Keratinocyte (primary cell): ENCODE measurements at places on chromosomes 6 and 20.

DNA sequence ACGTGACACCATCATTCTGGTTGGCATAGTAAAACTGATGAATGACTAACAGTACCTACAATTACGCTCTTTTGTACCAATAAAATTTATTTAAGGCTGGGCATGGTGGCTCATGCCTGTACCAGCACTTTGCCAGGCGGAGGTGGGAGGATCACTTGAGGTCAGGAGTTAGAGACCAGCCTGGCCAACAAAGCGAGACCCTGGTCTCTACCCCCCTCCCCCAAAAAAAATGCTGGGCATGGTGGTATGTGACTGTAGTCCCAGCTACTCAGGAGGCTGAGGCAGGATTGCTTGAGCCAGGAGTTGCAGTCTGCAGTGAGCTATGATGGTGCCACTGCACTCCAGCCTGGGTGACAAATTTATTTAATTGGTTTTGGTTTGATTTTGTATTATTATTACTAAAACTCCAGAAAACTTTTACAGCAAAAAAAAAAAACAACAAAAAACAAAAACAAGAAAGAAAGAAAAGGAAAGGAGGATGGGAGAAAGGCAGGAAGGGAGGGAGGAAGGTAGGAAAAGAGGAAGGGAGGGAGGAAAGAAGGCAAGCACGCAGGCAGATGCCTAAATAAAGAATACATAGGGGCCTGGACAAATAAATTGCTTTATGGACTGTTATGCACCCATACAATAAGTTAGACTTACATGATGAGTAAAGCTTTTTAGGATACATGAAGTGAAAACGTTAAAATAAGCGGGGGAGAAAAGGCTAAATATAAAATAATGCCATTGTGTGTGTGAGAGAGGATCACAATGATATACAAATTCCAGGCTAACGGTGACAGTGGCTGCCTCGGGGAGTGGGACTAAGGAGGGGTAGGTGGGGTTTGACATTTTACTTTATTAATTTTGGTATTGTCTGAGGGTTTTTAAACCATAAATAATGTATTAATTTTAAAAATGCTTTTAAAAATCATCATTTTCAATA is 682 bp upstream of the ZSCAN9 start:
- DNase-seq: no peak
- H3K27ac ChIP-seq: peak overlapping the region; percentile 60
- H3K36me3 ChIP-seq: peaks cover 14% of the 10 kb centered on the region
- H3K4me1 ChIP-seq: peaks cover 12% of the 10 kb centered on the region

- H3K36me3 ChIP-seq: no peaks in the 10 kb centered on the region
- H3K4me3 ChIP-seq: no peak overlapping the region
- no peaks in the 10 kb centered on the region for H3K27me3 ChIP-seq
- DNase-seq: no peak
These were observed 17.9 kb upstream of the TRIM26 start for GRCh38 chr6:30231067-30231466.

DNA sequence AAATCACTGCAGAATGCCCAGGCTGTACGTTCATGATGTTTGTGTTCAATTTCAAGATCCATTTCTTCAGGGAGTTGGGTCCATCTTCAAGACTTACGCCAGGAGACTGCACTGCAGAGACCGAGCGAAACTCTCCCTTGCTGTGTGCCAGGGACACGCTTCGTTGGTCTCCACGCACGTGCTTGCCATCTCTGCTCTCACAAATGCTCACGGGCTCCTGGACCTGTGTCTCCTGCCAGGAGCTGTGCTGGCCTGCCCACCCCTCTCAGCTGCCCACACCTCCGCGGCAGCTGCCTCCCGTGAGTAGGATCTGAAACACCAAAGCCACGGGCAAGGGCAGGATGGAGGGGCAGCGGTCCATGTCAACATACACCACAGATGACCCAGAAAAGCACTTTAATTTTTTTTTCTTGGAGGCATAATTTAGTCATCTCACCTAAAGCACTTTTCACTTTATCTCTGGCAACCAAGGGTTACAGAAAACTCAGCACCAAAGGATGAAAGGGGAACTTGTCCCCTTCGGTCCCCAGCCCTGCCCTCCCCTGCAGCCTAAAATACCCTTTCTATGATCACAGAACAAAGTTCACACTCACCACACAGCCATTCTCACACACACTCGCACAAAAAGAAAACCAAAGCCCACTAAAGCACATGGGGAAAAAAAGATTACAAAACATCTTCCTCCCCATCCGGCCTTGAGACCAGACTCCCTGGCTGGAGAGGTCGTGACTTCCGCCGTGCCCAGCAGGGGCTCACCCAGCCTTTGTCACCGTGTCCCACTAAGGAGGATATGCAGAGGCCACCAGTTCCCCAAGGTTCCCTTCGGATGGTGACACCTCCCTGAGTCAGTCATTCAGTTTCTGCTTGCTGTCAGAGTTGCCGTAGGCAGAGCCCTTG is 137.9 kb downstream of the AGPAT4 start:
- DNase-seq: no peak
- no peaks in the 10 kb centered on the region for H3K27me3 ChIP-seq
- peaks cover 8% of the 10 kb centered on the region for H3K36me3 ChIP-seq
- peaks cover 13% of the 10 kb centered on the region for H3K4me1 ChIP-seq
- H3K4me3 ChIP-seq: no peak overlapping the region
- H3K27ac ChIP-seq: no peak overlapping the region

DNA sequence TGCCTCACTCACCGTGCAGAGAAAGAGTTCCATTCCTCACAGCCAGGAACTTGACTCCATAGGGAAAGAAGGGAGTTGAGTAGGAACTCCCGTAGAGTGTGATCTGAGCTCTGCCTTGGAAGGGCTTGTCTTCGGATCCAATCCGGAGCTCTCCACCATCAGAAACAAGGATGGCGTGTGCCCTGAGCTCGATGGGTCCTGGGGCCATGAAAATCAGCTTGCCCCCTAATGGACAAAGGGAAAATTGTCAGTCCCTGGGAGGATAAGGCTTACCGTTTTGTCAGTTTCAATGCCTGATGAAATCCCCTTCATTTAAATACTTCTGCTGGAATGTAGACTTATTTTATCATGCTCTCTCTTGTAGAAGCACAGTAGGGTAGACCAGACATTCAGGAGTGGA is 153.3 kb downstream of the PKHD1 start:
- no peaks in the 10 kb centered on the region for H3K4me1 ChIP-seq
- H3K4me3 ChIP-seq: no peak overlapping the region
- DNase-seq: no peak

DNA sequence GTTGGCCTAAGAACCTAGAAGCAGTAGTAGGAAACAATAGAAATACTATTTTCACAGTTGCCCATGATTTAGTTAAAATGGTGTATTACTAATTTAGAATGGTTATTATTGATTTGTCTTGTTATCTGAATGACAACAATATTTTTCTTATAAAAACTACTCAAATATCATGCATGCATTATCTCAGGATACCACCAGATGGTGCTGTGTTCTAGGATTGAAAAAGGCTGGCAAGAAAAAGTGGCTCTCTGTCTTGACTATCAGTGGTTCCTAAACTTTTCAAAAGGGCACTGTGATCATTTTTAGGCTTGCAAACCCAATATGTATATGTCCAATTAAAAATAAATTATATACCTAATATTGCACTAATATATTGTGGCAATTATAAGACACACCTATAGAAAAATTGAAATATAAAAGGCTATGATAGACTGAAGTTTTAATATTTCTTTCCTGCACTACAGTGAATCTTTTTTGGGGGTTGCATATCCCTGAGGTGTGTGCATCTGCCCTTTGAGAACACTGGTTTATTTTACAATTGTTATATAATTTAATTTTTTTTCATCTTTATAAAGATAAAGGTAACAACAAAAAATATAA is 131.7 kb upstream of the MLIP start:
- H3K27ac ChIP-seq: no peak overlapping the region
- H3K27me3 ChIP-seq: no peaks in the 10 kb centered on the region
- H3K4me3 ChIP-seq: no peak overlapping the region
- H3K36me3 ChIP-seq: no peaks in the 10 kb centered on the region
- H3K4me1 ChIP-seq: peaks cover 27% of the 10 kb centered on the region

DNA sequence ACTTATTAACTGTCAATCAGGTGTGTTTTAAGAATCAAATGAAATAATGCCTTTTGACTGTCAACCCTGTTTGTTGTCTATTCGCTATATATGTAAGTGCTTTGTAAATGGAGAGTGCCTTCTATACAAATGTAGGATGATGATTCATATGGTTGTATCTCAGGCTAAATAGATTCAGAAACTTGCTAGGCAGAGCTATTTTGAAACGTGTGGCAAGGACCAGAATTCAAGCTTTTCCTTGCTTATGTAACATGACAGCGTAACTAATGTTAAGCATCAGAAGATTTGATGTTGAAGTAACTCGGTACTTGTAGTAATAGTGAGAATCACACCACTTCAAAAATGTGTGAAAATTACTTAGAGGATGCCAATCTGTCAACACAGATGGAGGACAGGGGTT is 3.4 kb downstream of the OGFRL1 start:
- peaks cover 29% of the 10 kb centered on the region for H3K4me1 ChIP-seq
- no peaks in the 10 kb centered on the region for H3K27me3 ChIP-seq
- H3K4me3 ChIP-seq: no peak overlapping the region
- H3K27ac ChIP-seq: no peak overlapping the region
- H3K36me3 ChIP-seq: peaks cover 5% of the 10 kb centered on the region
- no peak for DNase-seq

DNA sequence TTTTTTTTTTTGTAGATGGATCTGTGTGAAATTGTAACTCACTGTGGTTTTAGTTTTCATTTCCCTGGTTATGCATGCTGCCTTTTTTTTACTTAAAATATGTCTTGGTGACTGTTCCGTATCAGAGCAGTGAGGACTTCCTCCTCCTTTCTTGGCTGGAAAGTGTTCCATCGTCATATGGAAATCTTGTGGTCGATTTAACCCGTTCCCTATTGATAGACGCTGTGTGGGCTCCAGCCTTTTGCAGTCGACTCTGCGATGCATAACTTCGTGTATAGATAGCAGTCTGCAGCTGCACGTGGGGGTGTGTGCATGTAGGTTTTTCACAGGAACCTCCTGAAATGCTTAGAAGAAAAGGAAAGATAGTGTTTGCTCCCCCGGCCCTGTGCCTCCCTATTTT is 28.1 kb upstream of the PNPLA1 start:
- H3K27me3 ChIP-seq: no peaks in the 10 kb centered on the region
- H3K4me1 ChIP-seq: no peaks in the 10 kb centered on the region
- no peak overlapping the region for H3K27ac ChIP-seq
- no peak overlapping the region for H3K4me3 ChIP-seq
- no peak for DNase-seq
